Urinary bladder (tissue), 4 donors: ENCODE measurements at places on chromosomes 5 and 9. TPM values are rescaled to one million over a fixed set of nuclear protein-coding genes. Genes with fewer than 3 reads are reported as not detected.

DNA sequence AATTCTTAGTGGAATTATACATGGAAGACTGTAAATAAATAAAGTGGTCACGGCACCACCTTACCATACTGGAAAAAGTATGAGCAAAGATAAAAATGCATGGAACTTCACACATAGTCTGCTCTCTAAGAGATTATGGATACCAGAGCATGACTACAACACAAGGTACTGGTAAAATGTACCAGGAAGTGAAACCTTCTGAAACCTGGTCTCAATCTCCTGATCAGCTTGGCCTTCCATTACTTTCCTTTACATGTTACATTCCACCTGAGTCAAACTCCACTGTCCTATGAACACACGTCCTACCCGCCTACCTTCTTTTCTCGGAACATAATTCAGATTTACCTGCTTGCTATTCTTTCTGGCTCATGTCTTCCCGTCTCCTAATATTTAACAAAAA lies 15.9 kb downstream of the PTAR1 start:
- no peak for DNase-seq

- DNase-seq: no peak
Measured at GRCh38 chr9:131179561-131180219, 54.3 kb downstream of the NUP214 start.

DNA sequence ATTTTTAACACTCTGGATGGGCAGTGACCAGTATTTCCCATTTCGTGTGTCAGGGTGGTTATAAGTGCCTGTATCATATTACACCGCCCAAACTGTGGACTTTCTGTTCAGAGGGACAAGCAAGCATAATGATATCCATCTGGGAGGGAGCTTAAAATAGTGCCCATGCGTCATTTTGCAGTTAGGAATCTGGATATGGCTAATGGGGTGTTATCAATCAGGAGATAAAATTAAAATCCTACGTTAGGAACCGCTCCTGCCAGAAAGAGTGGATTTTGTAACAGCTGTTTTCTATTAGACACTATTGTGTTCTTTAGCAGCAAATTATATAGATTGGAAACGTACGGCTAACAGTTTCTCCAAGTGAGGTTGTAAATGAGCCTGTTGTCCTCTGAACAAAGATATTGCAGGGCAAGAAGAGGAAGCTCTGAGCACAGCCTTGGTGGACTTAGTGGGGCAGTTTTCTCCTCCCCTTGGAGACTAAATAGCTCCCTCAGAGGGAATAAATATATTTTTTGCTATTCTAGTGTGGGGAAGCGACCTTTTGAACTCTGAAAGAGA lies 160.4 kb downstream of the SPATA31D1 start:
- peak; percentile 62 for DNase-seq

DNA sequence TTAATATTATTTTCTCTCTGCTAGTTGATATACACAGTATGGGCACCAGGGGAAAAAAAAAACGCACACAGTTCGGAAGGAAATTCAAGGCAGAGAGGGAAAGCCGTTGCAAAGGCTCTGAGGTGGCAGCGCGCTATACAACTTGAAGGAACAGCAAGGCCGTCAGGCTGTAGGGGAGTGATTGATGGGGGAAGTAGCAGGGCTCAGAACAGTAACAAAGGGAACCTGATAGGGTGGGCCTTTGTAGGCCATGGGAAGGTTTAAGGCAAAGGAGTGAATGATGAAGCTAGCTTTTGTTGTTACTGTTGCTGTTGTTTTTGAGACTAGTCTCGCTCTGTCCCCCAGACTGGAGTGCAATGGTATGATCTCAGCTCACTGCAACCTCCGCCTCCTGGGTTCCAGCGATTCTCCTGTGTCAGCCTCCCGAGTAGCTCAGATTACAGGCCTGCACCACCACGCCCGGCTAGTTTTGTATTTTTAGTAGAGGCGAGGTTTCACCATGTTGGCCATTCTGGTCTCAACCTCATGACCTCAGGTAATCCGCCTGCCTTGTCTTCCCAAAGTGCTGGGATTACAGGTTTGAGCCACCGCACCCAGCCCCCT lies 27.0 kb downstream of the AQP7 start:
- no peak for DNase-seq

GRCh38 chr5:79396265-79396664 lies 117.7 kb downstream of the HOMER1 start:
- no peak for DNase-seq

CCL28 gene
- polyA plus RNA-seq: 0.68 TPM
